ENCODE measurements at places on chromosomes 2 and 18. TPM values are rescaled to one million over a fixed set of nuclear protein-coding genes. Genes with fewer than 3 reads are reported as not detected.

PLEK gene
- total RNA-seq, result not detected

OBSL1 gene
- total RNA-seq, result 69.1 TPM

NIF3L1 gene
- 25.2 TPM for total RNA-seq

CFAP210 gene
- not detected for total RNA-seq
